ENCODE measurements at places on chromosomes 3 and 15. TPM values are rescaled to one million over a fixed set of nuclear protein-coding genes. Genes with fewer than 3 reads are reported as not detected.

Gene GOLGA8G
- total RNA-seq = not detected

Gene GPR87
- 1.1 TPM for total RNA-seq

- peaks cover 2% of the 10 kb centered on the region for H3K36me3 ChIP-seq
- peaks cover 23% of the 10 kb centered on the region for H3K27me3 ChIP-seq
- no peak overlapping the region for H3K4me3 ChIP-seq
These were observed 9.5 kb upstream of the ROPN1B start for GRCh38 chr3:125959317-125960065.

GRCh38 chr3:30914696-30915095, 20.2 kb upstream of the GADL1 start:
- no peak for DNase-seq
- H3K4me1 ChIP-seq = no peaks in the 10 kb centered on the region
- H3K36me3 ChIP-seq = peaks cover 2% of the 10 kb centered on the region
- no peak overlapping the region for H3K27ac ChIP-seq
- no peak overlapping the region for H3K4me3 ChIP-seq
- H3K27me3 ChIP-seq = no peaks in the 10 kb centered on the region

DNA sequence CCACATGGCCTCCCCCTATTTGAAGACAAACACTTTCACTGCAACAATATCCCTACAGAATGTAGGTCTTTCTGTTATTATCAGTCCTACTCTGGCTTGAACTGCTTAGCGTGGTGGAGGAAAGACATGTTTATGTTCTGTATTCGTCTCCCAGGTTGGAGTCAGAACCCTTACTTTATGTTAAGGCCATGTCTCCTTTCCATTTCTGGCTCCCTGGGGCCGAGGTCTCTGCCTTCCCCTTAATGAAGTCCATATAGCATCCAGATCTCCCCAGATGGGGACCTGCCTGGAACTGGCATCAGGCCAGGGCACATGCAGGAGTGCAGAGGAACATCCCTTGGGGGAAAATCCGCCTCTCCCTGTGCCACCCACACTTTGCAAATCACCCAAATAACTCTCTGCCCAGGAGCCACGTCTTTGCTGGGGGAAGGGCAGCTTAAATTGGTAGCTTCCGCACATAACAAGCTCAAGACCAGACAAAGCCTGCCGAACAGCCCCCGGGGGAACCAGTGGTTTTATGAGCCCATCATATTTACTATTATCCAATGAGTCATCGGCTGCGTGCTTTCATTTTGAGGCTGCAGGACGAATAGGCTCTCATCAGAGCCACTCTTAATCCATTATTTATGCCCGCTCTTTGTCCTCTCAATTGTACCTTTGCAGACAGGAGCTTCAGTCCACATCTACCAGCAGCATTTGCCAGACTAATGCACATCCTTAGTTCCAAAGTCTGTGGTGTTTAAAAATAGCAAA, 237.0 kb downstream of the UACA start:
- peak; percentile 28 for DNase-seq
- H3K4me3 ChIP-seq = no peak overlapping the region
- peaks cover 54% of the 10 kb centered on the region for H3K4me1 ChIP-seq
- H3K27ac ChIP-seq = no peak overlapping the region
- no peaks in the 10 kb centered on the region for H3K27me3 ChIP-seq

DNA sequence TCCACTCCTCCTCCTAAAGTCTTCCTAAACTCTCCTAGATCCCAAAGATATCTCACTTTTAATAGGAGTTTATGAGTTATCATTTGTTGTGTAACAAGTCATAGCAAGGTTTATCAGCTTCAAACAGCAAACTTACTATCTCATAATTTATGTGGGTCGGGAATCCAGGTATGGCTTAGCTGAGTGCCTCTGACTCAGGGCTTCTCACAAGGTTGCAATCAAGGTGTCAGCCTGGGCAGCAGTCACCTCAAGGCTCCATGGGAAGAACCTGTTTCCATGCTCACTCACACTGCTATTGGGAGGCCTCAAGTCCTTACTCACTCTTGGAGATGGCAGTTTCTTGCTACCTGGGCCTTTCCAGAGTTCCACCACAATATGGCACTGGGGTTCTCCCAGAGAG, 889.8 kb downstream of the MCTP2 start:
- no peaks in the 10 kb centered on the region for H3K27me3 ChIP-seq
- H3K4me1 ChIP-seq = no peaks in the 10 kb centered on the region
- no peak for DNase-seq
- H3K4me3 ChIP-seq = no peak overlapping the region

DNA sequence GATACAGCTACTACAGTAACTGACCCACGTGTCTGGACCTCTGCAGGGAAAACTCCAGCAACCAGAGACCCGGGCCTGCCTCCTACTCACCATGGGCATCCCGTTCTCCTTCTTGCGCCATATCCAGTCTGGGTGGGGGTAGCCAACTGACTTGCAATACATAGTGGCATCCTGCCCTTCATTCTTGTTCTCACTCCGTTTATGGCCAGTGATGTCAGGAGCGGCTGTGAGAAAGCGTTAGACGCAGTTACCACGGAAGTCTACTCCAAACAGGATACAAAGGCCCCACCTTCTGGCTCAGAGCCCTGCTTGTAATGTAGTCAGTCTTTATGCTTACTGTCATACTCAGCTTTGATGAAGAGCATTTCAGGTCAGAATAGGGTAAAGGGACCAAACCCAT, 59.6 kb downstream of the NPTN start:
- no peak overlapping the region for H3K27ac ChIP-seq
- peaks cover 42% of the 10 kb centered on the region for H3K36me3 ChIP-seq
- no peak overlapping the region for H3K4me3 ChIP-seq

DNA sequence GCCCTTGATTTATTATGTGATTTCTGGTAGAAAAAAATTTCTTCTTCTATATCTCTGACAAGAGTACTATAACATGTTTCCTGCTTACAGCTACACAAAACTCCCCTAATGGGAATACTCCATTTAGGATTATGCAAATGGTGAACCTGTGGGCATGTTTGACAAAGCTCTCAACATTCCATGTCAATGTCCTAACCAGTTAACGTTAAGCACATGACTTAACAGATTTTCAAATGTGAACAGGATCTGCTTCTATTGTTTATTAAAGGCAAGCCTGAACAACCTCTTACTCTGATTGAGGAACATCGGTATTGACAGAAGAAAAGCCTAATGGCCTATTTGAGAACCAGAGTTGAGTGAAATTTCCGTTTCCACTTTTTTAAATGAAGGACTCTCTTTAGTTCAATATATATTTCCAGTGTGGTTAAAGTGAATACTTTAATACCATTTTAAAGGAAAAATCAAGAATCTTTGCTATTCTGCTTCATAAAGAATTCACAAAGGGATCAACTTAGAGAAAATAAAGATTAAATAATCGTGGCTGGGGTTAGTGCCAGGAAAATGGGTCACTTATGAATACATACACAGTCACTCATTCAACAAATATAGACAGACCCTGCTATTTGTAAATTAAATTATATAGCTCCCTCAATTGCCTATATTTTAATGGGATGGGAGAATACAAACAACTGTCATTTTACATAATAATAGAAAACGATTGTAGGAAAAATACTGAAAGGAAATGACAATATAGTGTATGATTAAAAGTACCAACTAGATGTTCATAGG, 300.3 kb upstream of the CBLB start:
- no peak overlapping the region for H3K4me3 ChIP-seq
- H3K4me1 ChIP-seq = peaks cover 25% of the 10 kb centered on the region
- H3K27me3 ChIP-seq = no peaks in the 10 kb centered on the region
- no peak for DNase-seq
- peaks cover under 1% of the 10 kb centered on the region for H3K36me3 ChIP-seq
